ENCODE measurements at places on chromosomes 4 and X.

DNA sequence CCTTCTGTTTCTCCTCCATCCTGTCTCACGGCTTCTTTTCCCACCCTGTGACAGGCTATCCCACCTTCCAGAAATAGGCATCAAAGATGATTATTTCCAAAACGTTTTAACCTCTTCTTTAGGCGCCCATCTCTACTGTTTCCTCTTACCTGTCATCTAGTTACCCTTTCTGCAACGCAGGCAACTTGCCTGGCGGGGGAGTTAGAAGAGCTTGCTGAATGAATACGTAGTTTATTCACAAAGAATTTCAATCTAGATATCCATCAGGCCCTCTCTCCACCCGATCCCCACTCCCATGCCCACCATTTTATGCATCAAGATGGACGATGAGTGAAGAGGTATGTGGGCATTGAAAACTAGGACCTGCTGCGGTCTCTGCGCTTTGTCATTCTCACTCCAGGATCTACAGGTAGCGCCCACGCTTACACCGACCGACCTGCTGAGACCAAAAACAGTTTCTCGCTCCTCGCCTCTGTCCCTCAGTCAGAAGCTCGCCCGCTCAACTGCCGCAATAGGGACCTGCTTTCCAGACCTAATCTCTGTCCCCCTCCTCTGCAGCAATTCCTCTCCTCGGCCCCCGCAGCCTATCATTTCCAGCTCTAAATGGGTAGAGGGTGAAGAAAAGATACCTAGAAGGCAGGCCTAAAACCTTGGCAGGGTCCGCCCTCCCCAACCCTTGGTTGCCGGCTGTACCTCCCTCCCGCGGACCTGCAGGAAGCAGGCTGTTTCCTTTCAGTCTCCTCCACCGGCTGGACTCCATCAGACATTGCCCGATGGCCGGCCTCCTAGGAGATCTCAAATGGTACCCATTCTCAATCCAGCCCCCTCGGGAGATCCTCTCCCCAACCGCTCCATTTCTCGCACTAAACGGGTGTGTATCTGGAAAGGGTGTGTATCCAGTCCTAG lies 624 bp downstream of the BEX5 start:
- DNase-seq = no peak

DNA sequence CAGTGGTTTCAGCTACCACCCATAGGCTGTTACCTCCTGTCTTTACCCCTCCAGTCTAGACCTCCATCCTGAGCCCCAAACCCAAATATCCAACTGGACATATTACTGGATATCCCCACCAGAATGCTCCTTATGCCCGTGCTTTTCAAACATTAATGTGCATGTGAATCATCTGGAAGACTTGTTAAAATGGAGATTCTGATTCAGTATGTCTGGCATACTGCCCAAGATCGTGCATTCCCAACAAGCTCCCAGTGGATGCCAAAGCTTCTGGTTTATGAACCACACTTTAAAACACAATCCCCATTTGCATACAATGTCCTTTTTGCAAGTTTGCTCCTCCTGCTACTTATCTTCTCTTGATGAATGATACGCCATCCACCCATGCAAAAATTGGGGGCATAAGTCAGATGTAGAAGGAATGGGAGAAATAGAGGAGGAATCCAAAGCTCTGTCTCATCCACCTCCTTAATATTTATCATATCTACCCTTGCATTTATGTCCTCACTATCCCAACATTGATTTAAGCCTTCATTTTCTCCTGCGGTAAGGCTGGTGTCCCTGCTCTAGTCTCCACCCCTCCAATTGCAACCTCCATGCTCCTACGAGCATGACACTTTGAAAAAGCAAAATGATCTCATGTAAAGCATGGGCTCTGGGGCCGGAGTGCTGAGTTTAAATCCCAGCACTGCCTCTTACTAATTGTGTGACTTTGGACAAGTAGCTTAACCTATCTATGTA lies 7.4 kb upstream of the PGRMC1 start:
- no peak for DNase-seq

- no peak for DNase-seq
Observed at GRCh38 chr4:44845993-44846392, 119.6 kb upstream of the GNPDA2 start.

- no peak for DNase-seq
Observed at GRCh38 chr4:61160478-61160877, 39.6 kb upstream of the ADGRL3 start.

GRCh38 chrX:28920153-28920943 lies 333.1 kb downstream of the IL1RAPL1 start:
- DNase-seq = peak; percentile 80

- DNase-seq = no peak
Observed at GRCh38 chrX:100512471-100512870, 72.3 kb upstream of the TNMD start.

- DNase-seq = no peak
Observed at GRCh38 chr4:139916041-139916440, 237.9 kb downstream of the MAML3 start.

- no peak for DNase-seq
Observed at GRCh38 chrX:106585478-106585877, 26.3 kb upstream of the RADX start.

GRCh38 chr4:8403976-8404375 lies 36.5 kb downstream of the ACOX3 start:
- no peak for DNase-seq

DNA sequence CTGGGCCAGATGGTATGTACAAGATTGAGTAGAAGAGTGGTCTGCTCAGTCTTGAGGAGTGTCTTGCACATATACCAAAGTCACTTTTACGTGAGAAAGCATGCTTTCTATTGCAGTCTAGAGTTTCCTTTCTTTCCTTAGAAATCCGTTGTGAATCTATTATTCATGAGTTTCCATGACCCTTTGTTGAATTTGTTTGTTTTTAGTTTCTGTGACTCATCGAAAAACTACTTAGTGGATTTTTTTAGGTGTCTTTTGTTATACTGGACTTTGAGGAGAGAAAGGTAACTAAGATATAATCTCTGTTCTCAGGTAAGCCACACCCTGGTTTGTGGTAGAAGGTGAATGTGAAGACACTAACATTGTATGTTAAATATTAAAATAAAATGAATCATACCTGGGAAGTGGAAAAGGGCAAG lies 23.0 kb downstream of the GALNT7 start:
- DNase-seq = no peak

- DNase-seq = no peak
Observed at GRCh38 chr4:52015366-52015765, 4.8 kb downstream of the LRRC66 start.

- no peak for DNase-seq
Observed at GRCh38 chr4:101218346-101218745, 129.0 kb downstream of the PPP3CA start.

- DNase-seq = peak; percentile 21
Observed at GRCh38 chrX:120755066-120755846, 120.4 kb downstream of the CT47B1 start.

GRCh38 chr4:77009511-77010115 lies 60.1 kb downstream of the SEPTIN11 start:
- no peak for DNase-seq

DNA sequence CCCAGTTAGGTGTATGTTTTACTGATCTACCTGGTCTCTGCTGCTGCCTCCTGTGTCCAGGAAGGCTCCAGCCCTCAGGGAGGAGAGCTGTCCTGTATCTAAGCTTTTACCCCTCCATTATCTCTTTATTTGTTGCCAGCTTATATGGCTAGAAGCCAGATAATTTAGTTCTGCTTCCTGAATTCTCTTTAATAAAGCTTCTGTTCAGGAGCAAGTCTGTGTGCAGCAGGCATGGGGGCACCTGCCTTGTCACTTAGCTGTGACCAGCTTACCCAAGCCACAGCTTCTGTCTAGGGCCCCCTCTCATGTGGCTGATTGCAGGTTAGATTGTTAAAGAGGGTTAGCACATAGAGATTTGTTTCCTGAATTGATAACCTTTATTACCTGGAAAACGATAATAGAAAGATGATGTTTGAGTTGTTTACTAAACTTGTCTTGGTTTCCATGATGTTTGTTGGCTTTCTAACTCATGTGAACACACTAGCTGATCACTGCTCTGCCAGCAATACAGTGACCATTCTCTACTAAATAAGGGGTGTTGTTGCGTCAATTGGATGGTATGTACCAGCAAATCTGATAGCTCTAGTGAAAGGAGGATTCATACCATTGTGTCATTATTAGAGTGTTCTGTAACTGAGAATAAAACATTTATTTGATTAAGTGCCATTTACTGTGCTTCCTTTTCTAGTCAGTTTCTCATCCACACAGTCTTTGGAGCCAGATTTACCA lies 189.8 kb upstream of the ANK2 start:
- DNase-seq = no peak

DNA sequence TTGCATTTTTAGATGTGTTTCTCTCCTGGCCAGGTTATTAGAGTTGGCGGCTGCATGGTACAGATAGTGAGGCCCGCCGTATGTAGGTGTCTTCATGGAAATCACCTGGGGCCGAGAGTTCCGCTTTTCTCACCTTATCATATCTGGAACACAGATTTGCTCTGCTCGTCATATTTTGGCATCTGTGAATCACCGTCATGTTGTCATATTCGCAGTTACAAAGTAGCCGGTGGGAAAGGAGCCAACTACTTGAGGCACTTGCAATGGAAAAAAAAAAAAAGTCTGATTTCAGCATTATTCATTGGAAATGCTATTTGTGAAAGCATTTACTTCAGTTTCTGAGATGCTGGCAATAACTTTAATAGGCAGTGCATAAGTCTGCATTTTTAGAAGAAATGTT lies 1715.2 kb upstream of the TENM3 start:
- no peak for DNase-seq

DNA sequence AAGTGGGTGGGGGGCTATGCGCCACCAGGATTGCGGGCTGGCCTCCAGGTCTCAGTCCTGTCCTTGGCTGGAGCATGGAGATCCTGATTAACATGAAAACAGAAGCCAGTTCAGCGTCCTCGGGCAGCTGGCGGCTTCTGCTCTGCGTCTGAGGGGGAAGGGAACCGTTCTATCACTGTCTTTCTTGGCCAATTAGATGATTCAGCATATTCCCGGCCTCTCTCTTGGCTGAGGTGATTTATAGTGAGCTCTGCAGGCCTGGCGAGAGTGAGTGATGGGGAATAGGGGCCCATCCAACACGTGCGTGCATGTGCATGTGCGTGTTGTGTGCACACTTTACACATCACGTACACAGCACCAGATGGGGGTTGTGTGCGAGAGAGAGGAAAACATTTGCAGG lies 145.8 kb upstream of the ATP6AP2 start:
- peak; percentile 44 for DNase-seq

GRCh38 chr4:73308286-73308685 lies 49.7 kb upstream of the ANKRD17 start:
- no peak for DNase-seq

- no peak for DNase-seq
Observed at GRCh38 chrX:154025230-154025629, 5.5 kb upstream of the IRAK1 start.

GRCh38 chrX:67727576-67727975 lies 183.8 kb downstream of the AR start:
- no peak for DNase-seq

DNA sequence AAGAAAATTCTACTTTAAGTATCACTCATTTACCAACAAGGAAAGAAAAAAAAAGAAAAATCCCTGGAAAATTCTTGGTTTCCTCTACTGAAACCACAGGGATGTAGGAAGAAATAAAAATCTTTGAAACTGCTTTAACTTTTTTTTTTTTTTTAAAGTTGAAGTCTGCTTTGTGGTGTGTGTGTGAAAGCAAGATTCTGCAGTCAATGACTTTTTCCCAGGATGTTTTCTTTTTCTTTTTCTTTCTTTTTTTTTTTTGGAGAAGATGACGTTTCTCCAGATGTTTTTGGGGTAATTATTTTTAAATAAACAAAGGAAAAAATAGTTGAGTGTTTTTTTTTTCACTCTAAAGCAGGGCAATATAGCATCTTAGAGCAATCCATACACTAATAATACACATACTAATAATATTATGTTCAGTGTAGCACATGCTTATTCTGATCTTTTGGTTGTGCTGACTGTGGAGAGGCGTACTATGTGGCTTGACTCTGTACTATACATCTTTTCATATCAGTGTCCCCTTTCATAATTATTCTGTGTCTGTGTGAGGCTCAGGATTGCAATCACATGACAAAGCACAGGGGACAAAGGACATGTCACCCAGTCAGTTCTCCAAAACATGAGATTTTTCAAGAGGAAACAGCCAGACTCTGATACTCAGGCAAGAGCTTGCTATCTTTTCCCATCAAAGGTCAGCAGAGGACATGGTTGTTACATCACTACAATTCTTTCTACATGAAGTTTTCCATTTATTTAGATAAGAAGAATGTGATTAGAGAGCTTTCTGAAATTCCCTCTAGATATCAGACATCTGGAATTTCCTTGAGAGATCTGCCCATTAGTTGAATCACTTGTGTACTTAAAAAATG lies 111.0 kb downstream of the PDE5A start:
- DNase-seq = no peak

DNA sequence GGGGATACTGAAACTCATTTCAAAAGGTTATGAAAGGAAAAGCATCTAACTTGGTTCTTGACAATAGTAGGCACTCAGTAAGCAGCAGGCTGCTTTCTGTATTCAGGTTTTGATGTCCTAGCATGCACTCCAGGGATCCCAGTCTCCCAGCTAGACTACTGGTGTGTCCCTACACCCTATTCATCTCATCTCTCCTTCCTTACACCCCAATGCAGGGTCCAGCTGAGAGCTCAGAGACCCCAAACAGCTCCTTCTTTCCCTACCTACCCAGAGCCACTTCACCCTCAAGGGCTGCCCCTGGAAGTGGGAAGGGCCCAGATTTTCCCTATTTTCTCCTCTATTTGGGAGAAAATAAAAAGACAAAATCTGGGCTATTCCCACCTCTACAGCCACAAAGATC lies 1.6 kb upstream of the EFNB1 start:
- DNase-seq = no peak
